ENCODE measurements at places on chromosomes 3 and 15.

- DNase-seq, result no peak
Measured at GRCh38 chr3:157566596-157566995, 63.4 kb upstream of the VEPH1 start.

DNA sequence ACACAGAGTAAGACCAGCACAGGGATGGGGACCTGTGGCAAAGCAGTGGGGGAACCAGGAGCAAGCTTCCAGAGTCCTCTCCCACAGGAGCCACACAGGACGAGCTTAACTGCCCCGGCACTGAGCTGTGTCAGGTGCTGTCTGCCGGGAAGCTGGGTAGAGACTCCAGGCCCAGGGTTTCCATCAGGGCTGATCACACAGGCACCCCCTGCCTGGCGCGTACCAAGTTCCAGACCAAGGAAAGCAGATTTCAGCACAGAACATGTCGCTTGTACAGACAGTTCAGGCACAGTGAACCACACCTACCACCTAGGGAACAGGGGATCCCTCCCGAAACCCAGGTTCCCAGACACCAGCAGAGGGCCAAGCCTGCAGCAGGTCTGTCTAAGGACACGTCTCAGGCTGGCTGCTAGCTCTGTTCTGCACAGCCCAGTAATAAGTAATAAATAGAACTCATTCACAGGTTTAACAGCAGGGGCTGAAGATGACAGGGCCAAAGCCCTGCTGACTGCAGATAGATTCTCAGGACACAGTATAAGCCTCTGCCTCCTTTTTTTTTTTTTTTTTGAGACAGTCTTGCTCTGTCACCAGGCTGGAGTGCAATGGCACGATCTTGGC, 30.2 kb upstream of the OCA2 start:
- DNase-seq, result no peak

GRCh38 chr3:20608054-20608738, 422.2 kb upstream of the SGO1 start:
- DNase-seq, result no peak

DNA sequence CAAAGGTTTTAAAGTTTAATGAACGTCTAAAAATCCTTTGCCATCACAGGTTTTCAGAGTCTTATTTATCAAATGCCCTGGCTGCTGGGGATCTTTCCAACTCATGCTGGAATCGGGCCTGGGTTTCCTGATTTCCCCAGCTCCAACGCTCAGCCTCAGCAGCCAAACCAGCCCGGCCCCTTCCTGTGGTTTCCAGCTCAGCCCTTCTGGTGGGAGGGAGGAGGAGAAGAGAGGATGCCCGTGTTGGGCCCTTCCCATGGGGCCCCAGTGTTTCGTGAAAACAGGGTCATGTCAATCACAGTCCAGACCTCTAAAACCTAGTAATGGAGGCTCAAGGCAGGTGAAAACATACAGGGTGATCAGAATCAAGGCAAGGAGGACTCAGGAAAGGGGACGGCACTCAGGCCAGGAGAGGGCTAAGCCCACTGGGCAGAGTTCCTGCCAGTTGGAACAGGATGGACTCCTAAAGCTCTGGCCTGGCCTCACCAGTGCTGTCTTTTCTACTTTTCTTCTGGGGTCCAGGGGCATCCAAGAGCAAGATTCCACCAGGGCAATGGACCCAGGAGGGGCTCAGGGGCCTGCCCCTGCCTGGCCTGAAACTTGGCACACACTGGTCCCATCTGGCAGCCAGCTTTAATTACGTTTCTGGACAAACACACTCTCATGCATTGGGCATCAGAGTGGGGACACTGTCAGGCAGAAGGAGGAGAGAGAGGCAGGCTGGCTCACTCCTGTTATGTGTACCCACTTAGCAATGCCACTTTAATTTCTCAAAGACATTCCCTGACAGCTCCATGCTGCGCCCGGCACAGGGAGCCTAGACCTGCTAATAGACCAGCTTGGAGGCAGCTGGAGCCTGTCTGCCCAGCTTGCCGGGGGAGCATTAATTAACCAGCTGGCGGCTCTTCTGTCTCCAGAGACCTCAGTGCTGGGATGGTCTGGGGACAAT, 194.6 kb downstream of the FAM43A start:
- DNase-seq, result no peak

GRCh38 chr3:31968927-31969418, 12.1 kb downstream of the OSBPL10 start:
- DNase-seq, result no peak

DNA sequence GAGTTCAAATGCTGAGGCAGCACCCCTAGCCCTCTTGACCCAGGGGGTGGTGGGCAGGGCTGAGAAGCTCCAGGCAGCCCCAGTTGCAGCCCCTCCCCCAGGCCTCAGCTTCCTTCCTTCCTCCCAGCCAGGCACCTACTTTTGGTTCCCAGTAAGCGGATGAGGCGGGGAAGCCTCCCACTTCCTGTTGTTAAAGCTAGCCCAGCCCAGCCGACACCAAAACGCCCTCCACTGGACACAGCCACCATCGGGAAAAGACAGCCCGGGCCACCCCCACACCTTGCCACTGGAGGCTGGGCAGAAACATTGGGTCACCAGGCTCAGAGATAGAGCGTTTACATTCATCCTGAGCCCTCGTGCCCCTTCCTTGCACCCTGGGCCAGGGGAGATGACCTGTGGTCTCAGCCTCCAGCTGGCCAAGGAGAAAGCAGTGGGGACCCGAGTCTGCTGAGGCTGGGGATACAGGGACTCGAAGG, 3.5 kb downstream of the DUSP7 start:
- peak; percentile 26 for DNase-seq
